ENCODE measurements at places on chromosomes 7 and 10.
A peak's percentile ranks its signal among the peaks of the same experiment; 100 is the strongest.

- DNase-seq = no peak
These were observed 87.5 kb upstream of the GATAD1 start for GRCh38 chr7:92359801-92360200.

DNA sequence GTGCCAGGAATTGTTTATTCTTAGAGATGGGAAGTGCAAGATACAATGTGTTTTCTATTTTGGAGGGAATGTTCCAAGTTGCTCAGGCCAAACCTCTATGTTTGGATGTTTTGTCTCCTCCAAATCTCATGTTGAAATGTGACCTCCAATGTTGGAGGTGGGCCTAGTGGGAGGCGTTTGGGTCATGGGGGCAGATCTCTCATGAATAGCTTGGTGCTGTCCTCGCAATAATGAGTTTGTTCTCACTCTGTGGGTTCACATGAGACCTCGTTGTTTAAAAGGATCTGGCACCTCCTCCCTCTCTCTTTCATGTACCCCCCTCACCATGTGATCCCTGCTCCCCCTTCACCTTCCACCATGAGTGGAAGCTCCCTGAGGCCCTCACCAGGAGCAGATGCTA, 8.3 kb upstream of the GDF10 start:
- no peak for DNase-seq

- no peak for DNase-seq
These were observed 91.9 kb upstream of the NPY start for GRCh38 chr7:24192053-24192452.

- DNase-seq = no peak
These were observed 128.7 kb upstream of the CXCL12 start for GRCh38 chr10:44513591-44513990.

- no peak for DNase-seq
These were observed 124.6 kb upstream of the RSU1 start for GRCh38 chr10:16941870-16942269.

- no peak for DNase-seq
These were observed 173.5 kb downstream of the KMT2E start for GRCh38 chr7:105187302-105188169.

DNA sequence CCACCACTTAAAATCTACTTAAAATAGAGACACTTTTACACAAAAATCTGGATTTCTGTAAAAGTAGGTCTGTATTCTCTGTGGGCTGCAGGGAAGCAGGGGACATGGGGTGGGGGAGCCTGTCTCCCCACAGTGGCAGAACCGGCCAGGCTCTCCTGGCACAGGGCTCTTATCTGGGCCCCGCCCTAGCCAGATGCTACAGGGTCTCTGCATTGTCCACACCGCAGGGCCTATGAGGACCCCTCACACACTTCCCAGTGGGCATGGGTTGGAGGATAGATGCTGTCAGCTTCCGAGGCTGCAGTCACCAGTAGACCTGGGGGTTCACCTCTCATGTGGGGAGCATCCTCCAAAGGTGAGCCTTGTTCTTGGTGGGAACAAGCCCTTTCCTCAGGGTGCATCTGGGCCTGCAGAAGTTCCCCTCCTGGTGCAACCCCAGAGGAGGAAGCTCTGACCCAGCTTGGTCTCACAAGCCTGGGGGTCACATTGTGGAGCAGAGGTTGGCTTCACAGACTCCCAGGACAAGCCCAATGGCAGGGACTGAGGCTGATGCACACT, 15.4 kb upstream of the MYL7 start:
- DNase-seq = no peak

DNA sequence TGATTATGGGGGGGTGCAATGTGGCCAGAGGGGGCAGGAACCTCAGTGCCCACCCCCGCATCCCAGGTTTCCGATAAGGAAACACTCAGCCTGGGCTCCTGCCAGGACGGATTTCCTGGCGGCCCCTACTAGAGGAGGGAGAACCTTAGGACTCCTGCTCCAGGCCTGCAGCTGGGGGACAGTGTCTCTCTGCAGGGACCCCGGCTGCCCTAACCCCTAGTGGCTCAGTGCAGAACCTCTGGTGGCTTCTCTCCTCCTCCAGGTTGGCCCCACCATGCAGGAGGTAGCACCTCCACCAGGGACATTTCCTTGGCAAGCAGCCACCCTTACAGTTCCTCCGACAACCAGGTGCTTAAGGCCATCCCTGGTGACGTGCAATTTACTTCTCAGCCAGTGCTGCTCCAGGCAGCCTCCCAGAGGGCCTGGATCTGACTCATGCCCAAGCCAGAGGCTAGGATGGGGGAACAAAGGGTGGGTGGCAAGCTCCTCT, 31.9 kb downstream of the SH2B2 start:
- DNase-seq = no peak

- DNase-seq = no peak
These were observed 212.8 kb downstream of the PTEN start for GRCh38 chr10:88076027-88076880.

GRCh38 chr7:71854546-71855397, 557.4 kb downstream of the CALN1 start:
- DNase-seq = no peak

- no peak for DNase-seq
These were observed 484.0 kb upstream of the GALNT17 start for GRCh38 chr7:70647801-70648498.

DNA sequence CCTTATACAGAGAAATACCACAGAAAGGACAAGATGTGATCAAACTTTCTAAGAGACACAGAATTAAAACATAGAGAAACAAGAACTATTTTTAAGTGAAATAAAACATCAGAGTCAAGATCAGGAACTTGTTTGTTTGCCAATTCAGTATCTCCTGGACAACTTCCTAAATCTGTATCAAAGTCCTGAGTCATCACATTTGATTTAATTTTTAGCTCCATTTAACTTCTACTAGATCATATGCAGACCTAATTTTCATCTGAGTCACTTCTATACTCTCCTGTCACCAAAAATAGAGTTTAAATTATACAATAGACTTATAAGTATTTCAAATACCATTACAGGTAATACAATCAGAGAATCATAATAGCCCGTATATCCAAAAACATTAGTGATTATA, 268.1 kb downstream of the PRKG1 start:
- DNase-seq = no peak

- DNase-seq = no peak
These were observed 1.5 kb downstream of the PCOLCE start for GRCh38 chr7:100603726-100604027.

GRCh38 chr10:5619362-5620211, 46.8 kb downstream of the ASB13 start:
- DNase-seq = no peak

GRCh38 chr7:151626422-151627115, 106.9 kb upstream of the RHEB start:
- DNase-seq = no peak

DNA sequence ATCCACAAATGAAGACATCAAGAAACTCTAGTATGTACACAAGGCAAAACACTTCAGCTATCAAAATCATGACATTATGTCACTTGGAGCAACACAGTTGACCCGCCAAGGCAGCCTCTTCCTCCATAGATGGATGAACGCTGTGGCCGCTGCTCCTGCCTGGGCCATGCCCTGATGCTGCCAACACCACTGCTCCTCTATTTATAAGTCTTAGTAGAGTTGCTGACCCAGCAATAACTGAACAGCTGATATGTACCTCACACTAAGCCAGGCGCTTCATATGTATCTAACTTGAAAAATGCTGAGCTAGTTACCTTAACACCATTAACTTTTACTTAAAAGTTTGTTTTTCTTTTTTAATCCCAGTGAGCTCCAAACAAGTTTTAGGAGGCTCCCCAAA, 131.9 kb downstream of the LYZL1 start:
- DNase-seq = no peak

DNA sequence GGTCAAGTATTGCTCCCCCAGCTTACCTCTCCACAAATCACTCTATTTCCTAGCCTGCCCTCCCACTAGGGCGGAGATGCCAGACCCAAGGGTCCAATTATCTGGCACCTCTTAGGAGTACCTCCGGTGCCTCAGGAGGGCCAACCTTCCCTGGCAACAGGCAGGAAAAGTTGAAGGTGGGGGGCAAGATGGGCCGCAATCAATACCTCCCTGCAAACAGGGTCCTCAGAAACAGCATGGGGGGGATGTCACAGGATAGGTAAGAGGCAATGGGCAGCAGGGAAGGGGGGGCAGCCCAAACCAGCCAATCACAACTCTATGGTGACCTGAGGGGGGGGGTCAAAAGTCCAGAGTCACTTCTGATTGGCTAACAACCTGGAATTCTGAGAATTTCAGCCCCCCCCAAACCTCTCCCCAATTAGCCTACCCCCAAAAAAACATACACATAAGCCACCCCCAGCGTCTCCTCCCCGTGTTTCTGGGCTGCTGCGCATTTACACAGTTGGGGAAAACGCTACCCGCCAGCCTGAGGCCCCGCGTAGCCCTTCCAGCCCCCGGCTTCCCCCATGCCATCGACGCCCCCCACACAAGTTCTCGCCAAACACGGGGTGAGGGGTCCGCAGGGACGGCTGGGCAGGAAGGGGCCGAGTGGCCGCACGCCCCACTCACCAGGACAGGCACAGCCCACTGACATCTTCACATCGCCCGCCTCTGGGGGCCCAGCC, 589 bp downstream of the LDB1 start:
- no peak for DNase-seq

GRCh38 chr10:30645340-30645827, 15.8 kb upstream of the LYZL2 start:
- no peak for DNase-seq

DNA sequence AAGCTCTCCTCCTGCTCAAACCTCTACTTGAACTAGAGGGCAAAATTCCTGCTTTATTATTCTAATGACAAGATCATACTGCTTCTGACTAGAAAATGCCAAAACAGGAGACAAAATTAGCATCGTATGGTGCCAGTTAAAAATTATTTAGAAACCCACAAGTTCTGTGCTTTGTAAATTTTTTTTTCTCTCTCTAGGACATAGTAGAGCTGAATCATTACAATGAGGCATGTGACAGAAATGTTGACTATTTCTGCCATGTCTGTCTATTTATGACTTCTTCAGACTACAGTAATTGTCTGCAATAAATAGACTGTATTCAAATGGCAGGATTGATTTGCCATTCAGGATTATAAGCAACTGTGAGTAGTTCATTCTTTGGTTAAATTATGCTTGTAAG, 335.8 kb downstream of the PRPF18 start:
- DNase-seq = no peak

DNA sequence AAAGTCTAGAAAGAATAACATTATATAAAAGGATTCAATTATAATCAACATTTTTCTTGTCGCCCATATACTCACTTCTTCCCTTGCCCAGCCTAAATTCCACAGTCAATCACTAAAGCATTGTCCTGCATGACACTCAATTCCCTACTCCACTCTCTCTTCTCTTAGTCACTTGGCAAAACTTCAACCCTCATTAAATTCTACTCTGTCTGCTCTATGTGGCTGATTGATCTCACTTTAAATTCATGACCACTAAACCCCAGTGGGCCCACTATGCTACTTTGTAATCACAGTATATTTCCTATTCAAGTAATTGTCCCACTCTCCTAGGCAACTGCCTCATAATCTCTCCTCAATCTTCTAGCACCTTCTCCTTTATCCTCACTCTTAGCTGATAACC, 54.1 kb downstream of the MTERF1 start:
- no peak for DNase-seq

DNA sequence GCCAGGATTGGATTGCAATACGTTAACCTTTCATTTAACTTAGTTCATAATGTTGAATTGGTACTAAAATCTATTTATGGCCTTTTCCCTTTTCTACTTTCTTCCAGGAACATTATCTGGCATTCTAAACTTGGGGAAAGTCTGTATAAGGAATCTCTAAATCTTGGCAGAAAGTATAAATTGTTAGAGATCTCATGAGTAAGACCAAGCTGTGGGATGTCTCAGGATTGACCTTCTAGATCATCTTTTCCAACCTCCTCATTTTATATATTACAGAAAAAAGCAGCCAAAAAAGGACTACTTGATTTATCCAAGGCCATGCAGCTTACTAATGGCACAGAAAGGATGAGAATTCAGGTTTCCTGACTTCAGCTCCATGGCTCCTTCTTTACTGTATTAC, 598.3 kb downstream of the INHBA start:
- DNase-seq = no peak

- DNase-seq = peak; percentile 80
These were observed at the start of gene SAMD9 for GRCh38 chr7:93117852-93118530. Gene SAMD9, minus strand, starts transcription at chr7:93117979. Its CDS starts 11,882 bp downstream, at chr7:93106097.

- no peak for DNase-seq
These were observed 316.9 kb upstream of the LRRN3 start for GRCh38 chr7:110774071-110774470.

GRCh38 chr10:125995726-125996304, 99.5 kb downstream of the FANK1 start:
- no peak for DNase-seq

DNA sequence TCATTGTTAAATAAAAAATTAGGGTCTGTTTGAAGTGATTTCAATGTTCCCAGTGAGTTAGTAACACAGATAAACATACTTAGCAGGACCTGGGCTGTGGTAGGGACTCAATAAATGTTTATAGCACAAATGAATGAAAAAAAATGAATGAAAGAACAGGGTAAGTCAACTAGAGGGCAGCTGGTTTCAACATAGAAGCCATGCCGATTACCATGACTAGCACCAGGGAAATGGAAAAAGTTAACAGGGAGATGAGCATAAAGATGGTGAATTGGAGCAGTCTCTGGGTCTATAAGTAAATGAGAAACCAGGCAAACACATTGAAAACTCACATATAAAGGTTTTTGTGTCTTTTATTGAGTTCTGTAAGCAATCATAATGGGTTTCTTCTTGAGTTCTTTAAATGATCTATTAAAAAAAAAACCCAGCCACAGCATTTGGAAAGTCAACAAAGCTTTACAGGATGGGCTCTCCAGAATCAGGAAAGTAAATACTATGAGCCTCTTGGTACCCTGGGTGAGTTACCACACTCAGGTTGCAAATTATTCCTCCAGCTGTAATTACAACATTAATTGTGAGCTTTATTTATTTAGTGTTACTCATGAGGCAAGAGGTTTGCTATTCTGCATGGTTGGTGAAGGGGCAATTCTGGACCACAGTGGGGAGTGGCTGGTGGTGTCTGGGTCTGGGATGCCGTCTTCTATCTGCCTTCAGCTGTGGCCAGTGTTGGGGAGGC, 46.1 kb upstream of the MTPN start:
- peak; percentile 98 for DNase-seq

- DNase-seq = no peak
These were observed 25.5 kb upstream of the VPS41 start for GRCh38 chr7:38934536-38934935.

DNA sequence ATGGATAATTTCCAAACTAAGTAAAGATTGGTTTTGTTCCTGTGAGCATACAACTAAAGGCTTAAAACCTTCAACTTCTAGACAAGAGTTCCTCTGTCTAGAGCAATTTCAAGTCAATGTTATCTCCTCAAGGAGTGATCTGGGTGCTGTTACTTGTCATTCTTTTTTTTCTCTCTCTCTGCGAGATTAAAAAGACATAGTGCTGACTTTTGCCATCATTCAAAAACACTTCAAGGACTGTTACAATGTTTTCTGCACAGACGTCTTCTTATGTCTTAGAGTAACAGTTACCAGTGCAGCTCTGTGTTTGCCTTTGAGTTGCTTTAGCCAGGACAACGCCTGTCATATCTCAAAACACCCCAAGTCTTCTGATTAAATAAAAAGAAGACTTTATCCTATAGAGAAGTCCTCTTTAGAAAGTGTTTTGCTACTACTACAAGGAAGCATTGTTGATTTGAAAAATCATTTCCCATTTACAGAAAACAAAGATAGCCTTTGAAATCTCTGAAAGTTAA, 263.5 kb upstream of the FERD3L start:
- DNase-seq = no peak

GRCh38 chr7:32217341-32218153, 147.3 kb upstream of the PDE1C start:
- no peak for DNase-seq
